Activated B cell treated with CpG ODN at 0.5 μM for 24 hours (primary cell): ENCODE measurements at places on chromosomes 7 and 10. TPM values are rescaled to one million over a fixed set of nuclear protein-coding genes. Genes with fewer than 3 reads are reported as not detected.

LRRN3 gene
- not detected in 2 replicates for total RNA-seq

LOXL4 gene
- total RNA-seq = not detected in 2 replicates

CRTAC1 gene
- not detected in 2 replicates for total RNA-seq

GBX1 gene
- total RNA-seq = not detected in 2 replicates

CADPS2 gene
- not detected in 2 replicates for total RNA-seq

ZNF479 gene
- total RNA-seq = not detected in 2 replicates

NDUFB8 gene
- total RNA-seq = 191 and 205 TPM in 2 replicates

DNA sequence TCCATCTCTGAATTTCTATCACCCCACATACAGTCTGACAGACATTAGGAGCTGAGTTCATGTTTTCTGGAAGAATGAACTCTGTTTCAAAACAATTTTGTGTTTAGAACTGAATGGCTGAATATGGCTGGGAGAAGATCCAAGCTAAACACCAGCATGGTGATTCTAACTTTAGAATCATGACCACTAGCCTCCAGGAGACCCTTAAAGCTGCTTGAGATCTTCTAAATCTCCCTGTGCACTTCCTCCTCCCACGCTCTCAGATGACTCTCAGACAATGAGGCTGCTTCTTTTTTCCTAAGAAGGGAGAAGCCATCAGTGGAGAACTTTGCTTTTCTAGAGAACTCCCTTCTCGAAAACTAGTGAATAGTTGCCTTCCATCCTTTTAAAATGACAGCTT, 711.2 kb downstream of the GRID1 start:
- no peaks in the 10 kb centered on the region for H3K36me3 ChIP-seq
- DNase-seq = no peak

GRCh38 chr10:120459185-120459584, 2.2 kb downstream of the PLPP4 start:
- peaks cover 35% of the 10 kb centered on the region for H3K27me3 ChIP-seq
- H3K27ac ChIP-seq = no peak overlapping the region
- no peak for DNase-seq

- no peaks in the 10 kb centered on the region for H3K36me3 ChIP-seq
- H3K27me3 ChIP-seq = no peaks in the 10 kb centered on the region
- H3K4me3 ChIP-seq = no peak overlapping the region
- DNase-seq = no peak
- no peak overlapping the region for H3K27ac ChIP-seq
- no peaks in the 10 kb centered on the region for H3K4me1 ChIP-seq
Measured at GRCh38 chr7:158116235-158116634, 471.4 kb downstream of the PTPRN2 start.

GRCh38 chr10:84237199-84238051, 3.9 kb downstream of the LRIT1 start:
- peaks cover 13% of the 10 kb centered on the region for H3K27me3 ChIP-seq
- no peak overlapping the region for H3K27ac ChIP-seq
- H3K36me3 ChIP-seq = no peaks in the 10 kb centered on the region
- H3K4me3 ChIP-seq = no peak overlapping the region
- DNase-seq = no peak
- H3K4me1 ChIP-seq = no peaks in the 10 kb centered on the region
